ENCODE measurements at places on chromosomes 2 and 18. TPM values are rescaled to one million over a fixed set of nuclear protein-coding genes. Genes with fewer than 3 reads are reported as not detected.

- no peaks in the 10 kb centered on the region for H3K4me1 ChIP-seq
- no peaks in the 10 kb centered on the region for H3K36me3 ChIP-seq
- no peak overlapping the region for H3K27ac ChIP-seq
- no peaks in the 10 kb centered on the region for H3K27me3 ChIP-seq
- no peak for DNase-seq
- no peak overlapping the region for H3K4me3 ChIP-seq
These were observed 21.7 kb upstream of the CTAGE1 start for GRCh38 chr18:22439447-22439846.

GRCh38 chr2:195727106-195727505, 70.1 kb downstream of the SLC39A10 start:
- H3K4me1 ChIP-seq: no peaks in the 10 kb centered on the region
- H3K27me3 ChIP-seq: no peaks in the 10 kb centered on the region
- no peaks in the 10 kb centered on the region for H3K36me3 ChIP-seq
- DNase-seq: no peak
- no peak overlapping the region for H3K4me3 ChIP-seq

GRCh38 chr2:69917852-69918251, 2.9 kb downstream of the MXD1 start:
- no peak overlapping the region for H3K27ac ChIP-seq
- no peak for DNase-seq

- no peaks in the 10 kb centered on the region for H3K36me3 ChIP-seq
- no peaks in the 10 kb centered on the region for H3K27me3 ChIP-seq
- no peak overlapping the region for H3K27ac ChIP-seq
- H3K4me3 ChIP-seq: no peak overlapping the region
- H3K4me1 ChIP-seq: no peaks in the 10 kb centered on the region
- DNase-seq: no peak
These were observed 49.0 kb downstream of the PSMG2 start for GRCh38 chr18:12751891-12752290.

GRCh38 chr2:38159191-38159590, 83.2 kb upstream of the CYP1B1 start:
- no peak for DNase-seq
- no peaks in the 10 kb centered on the region for H3K27me3 ChIP-seq
- no peak overlapping the region for H3K4me3 ChIP-seq
- peaks cover 27% of the 10 kb centered on the region for H3K4me1 ChIP-seq
- H3K36me3 ChIP-seq: no peaks in the 10 kb centered on the region

DNA sequence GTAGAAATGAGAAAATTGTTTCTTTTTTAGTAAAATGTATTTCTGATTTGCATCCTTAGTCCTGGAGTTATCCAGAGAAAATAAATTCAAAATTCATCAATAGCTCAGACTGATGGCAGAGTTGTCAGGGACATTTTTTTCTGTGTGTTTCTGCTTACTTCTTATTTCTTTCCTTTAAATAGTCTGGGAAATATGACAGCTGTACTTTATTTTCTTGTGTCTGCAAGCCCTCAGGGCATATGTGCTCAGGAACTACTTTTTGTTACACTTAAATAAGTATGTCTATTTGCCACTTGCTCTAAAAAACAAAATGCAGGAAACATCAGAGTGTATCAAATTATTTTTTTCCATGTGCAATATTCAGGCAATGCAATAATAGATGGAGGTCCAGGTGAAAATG, 126.8 kb upstream of the UNC80 start:
- H3K27me3 ChIP-seq: no peaks in the 10 kb centered on the region
- no peaks in the 10 kb centered on the region for H3K4me1 ChIP-seq
- H3K36me3 ChIP-seq: no peaks in the 10 kb centered on the region
- no peak overlapping the region for H3K27ac ChIP-seq
- no peak for DNase-seq
- H3K4me3 ChIP-seq: no peak overlapping the region

- H3K27me3 ChIP-seq: no peaks in the 10 kb centered on the region
- no peak overlapping the region for H3K4me3 ChIP-seq
- no peaks in the 10 kb centered on the region for H3K36me3 ChIP-seq
- H3K27ac ChIP-seq: no peak overlapping the region
- DNase-seq: no peak
These were observed 41.6 kb downstream of the DDX1 start for GRCh38 chr2:15633043-15633970.

DNA sequence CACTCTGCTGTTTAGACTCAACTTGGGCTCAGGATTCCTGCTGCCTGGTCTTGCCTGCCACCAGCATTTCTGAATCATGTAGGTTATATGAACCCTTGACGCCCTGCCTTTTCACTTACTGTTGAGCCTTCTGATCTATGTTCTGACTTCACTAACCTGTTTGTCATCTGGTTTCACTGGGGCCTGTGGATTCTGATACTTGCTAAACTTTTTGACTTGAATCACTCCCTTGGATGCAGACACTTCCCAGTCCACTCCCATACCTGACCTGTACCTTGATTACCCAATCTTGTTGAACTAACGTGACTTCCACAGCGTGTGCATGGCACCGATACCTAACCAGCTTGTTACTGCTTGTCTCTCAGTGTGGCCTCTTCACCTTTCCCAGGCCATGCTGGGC, 35.6 kb upstream of the SPAG16 start:
- DNase-seq: no peak
- no peaks in the 10 kb centered on the region for H3K4me1 ChIP-seq
- H3K27me3 ChIP-seq: no peaks in the 10 kb centered on the region
- no peak overlapping the region for H3K4me3 ChIP-seq

- no peaks in the 10 kb centered on the region for H3K27me3 ChIP-seq
- no peak for DNase-seq
- H3K27ac ChIP-seq: peak overlapping the region; percentile 41
- no peak overlapping the region for H3K4me3 ChIP-seq
- H3K4me1 ChIP-seq: no peaks in the 10 kb centered on the region
These were observed 35.1 kb downstream of the REEP1 start for GRCh38 chr2:86302320-86302719.

DNA sequence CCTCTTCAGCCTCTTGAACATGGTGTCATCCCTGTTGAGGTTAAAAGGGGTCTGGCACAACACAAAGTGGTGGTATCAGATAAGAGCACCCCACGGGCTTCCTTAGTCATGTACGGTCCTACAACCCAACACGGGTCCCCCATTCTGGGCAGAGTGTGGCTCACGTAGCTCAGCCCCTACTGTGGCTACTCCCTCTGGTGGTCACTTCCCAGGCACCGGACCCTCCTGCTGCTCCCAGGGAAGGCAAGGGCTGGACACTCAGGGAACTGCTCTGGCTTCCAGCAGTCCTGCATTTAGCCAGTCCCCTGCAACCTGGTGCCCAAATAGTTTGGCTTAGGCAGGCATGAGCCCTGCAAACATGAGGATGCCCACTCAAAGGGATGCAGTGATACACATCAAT, 58.6 kb downstream of the GALNT14 start:
- no peaks in the 10 kb centered on the region for H3K4me1 ChIP-seq
- H3K27me3 ChIP-seq: no peaks in the 10 kb centered on the region
- no peak overlapping the region for H3K27ac ChIP-seq
- no peaks in the 10 kb centered on the region for H3K36me3 ChIP-seq
- no peak for DNase-seq

The COL4A4 gene
- 6.1 TPM for total RNA-seq
